ENCODE measurements at places on chromosomes 16 and 17.

- no peak for DNase-seq
Measured at GRCh38 chr16:6032438-6032837, 934.8 kb upstream of the EEF2KMT start.

DNA sequence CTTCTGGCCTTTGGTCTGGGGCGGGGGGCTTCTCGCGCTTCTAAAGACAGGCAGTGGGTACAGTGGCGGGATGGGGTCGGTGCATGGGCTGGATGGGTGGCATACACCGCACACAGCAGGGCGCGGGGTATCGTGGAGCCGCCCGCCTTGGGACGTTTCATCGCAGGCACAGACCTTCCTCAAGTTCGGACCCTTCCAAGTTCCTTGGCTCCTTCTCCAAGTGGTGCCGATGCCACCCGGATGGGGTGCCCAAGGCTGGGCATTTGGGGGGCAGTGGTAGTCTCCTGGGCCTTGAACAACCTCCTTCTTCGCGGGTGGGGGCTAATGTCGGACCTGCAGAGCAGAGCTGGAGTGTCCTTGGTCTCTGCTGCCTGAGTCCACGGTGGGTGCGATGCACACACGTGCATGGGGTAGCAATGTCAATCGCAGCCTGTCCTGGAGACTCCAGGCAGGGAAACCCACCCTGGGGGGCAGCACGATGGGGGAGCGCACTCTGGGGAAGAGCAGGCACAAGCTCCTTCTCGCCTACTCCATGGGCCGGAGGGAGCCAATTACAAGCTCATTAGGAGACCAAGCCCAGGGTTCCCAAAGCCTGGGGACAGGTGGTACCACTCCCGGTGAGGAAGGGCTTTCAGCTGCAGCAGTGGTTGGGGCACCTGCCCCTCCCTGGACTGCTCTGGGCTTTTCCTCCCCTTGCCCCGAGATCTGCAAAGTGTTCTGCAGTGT is 686 bp upstream of the MTSS2 start:
- peak; percentile 79 for DNase-seq

DNA sequence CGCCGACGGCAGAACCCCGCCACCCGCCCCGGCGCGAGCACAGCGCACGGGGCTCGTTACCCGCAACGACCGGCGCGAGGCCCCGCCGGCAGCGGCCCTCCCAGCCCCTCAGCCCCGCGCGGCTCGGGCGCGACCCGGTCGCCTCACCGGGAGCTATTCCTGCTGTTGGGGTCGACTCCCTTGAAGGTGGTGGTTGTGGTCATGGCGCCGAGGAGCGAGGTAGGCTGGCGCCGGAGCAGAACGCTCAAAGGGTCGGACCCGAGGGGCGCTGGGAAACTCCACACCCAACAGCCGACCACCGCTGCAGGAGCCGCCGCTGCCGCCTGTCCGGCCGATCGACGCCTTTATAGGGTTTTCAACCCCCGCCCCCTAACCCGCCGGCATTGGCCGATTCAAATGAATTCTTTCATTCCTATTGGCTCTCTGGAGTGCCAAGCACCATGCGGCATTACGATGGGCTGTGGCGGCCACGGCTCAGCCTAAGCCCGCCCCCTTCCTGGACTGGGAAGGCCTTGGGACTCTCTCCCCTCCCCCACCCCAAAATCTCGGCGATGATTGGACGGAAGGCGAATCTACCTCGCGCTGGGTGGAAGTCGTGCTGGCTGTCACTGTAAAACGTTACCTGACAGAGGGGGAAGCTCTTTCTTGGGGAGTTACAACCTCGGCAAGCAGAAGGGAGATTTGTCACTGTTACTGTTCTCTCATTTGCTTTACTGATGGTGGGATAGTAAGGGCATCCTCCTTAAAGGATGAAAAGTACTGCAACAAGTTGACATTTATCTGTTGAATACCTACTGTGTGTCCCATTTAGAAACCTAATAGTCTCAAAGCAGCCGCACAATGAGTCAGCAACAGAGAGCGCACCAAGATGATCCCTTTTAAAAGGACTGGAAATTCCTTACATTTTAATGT is at the start of gene JPT1:
TSS of gene JPT1 (minus strand) at position 318 of the 912 bp plus-strand sequence. CDS start at position 203, 115 bp downstream.
- DNase-seq = peak; percentile 100

DNA sequence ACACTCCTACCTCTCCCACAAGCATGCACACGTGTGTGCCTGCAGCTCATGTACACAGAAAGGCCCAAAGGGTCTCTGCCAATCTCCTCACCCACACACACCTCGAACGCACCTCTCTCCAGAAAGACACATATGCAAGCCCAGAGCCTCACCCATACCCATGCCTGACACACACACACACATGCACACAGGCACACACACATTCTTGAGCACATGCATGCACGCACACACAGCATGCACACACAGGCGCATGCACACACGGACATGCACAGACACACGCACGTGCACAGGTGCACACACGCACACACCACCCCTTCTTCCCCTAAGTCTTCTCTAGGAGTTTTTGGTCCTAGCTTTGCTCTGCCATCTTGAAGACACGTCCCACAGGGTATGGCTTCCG is 48.7 kb upstream of the CACNG4 start:
- no peak for DNase-seq

DNA sequence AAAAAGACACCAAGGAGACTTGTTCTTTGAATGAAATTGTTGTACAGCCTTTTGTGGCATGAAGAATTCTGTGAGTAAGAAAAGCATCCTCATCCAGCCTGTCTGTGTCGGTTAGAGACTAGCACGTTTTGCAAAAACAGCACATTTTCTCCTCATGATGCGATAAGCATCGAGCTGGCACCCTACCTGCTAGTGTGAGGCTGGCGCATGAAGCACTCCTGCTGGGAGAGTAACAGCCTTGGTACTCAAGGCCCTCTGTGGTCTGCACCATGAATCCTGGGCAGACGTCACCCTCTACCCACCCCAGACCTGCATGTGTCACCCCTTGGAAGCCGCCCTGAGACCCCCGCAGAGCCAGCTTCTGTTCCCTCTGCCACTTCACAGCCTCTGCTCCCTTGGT is 92.6 kb upstream of the TMEM132E start:
- DNase-seq = no peak

DNA sequence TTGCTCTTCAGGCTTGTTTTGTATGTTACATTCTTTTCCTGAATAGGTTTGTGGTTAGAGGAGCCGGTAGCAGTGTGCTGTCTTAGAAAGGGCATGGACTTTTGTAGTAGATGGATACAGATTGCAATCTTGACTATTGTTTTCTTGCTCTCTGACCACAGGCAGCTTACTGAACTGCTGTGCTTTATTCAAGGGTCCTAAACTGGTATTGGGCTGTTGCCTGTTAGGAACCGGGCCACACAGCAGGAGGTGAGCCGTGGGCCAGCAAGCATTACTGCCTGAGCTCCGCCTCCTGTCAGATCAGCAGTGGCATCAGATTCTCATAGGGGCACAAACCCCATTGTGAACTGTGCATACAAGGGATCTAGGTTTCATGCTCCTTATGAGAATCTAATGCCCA is 373.9 kb downstream of the CPPED1 start:
- DNase-seq = no peak

- no peak for DNase-seq
Measured at GRCh38 chr16:88069397-88070168, 118.3 kb downstream of the BANP start.

DNA sequence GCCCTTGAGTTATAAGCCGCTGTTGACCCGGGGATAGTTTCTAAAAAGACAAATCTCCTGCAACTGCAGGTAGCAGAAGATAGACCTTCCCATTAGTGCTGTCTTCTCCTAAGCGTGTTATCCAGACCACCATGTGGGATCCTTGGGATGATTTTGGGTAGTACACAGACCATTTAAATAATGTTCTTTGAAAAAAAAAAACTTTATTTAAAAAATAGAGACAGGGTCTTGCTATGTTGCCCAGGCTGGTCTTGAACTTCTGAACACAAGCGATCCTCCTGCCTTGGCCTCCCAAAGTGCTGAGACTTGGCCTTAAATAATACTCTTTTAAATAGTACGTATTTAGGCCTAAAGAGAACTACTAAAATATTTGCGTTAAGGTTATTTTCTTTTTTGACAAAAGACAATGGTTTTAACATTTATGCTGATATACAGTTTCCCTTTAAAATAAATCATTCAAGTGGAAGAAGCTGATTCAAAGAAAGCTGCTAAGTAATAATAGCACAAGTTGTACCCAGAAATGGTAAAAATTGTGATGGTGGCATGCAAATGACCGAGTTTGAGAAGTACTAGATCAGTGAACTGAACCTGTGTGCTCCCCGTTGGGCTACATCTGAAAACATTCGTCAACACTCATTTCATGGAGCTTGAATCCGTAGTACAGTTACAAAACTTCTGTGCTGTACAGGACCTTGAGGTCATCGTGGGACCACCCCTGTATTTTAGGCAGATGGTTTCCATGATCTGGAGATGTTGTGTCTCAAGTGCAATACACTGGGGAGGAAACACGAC is 24.0 kb downstream of the SMARCE1 start:
- no peak for DNase-seq

GRCh38 chr16:29645694-29646187 is 17.3 kb upstream of the SPN start:
- DNase-seq = peak; percentile 17

DNA sequence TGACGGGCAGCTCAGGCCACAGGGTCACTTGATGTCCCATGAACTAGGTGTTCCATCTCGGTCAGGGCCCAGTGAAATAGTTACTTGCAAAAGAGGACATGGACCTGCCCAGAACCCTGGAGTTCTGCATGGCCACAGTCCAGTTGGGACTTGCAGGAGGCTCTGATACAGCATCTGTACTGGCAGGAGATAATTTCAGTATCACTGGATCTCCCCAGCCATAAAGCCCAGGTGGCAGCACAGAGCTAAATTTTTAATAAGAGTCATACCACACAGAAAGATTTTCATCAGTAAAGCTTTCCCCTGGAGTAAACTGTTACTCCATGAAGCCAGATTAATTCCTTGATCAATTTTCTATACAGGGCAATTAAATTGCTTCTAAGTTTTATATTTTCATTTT is 18.0 kb upstream of the SLC16A5 start:
- DNase-seq = peak; percentile 62

GRCh38 chr17:36946726-36947091 is 2.0 kb upstream of the AATF start:
- DNase-seq = no peak

GRCh38 chr17:42363767-42364585 is 24.3 kb downstream of the STAT3 start:
- DNase-seq = peak; percentile 73

GRCh38 chr16:28208824-28209223 is 2.9 kb downstream of the XPO6 start:
- no peak for DNase-seq

GRCh38 chr17:22303865-22304264 is 611.5 kb downstream of the KCNJ18 start:
- DNase-seq = no peak

- DNase-seq = no peak
Measured at GRCh38 chr16:1989209-1990100, at the start of gene SYNGR3. Gene SYNGR3, plus strand, starts transcription at chr16:1989970. Its CDS starts 133 bp downstream, at chr16:1990103.

DNA sequence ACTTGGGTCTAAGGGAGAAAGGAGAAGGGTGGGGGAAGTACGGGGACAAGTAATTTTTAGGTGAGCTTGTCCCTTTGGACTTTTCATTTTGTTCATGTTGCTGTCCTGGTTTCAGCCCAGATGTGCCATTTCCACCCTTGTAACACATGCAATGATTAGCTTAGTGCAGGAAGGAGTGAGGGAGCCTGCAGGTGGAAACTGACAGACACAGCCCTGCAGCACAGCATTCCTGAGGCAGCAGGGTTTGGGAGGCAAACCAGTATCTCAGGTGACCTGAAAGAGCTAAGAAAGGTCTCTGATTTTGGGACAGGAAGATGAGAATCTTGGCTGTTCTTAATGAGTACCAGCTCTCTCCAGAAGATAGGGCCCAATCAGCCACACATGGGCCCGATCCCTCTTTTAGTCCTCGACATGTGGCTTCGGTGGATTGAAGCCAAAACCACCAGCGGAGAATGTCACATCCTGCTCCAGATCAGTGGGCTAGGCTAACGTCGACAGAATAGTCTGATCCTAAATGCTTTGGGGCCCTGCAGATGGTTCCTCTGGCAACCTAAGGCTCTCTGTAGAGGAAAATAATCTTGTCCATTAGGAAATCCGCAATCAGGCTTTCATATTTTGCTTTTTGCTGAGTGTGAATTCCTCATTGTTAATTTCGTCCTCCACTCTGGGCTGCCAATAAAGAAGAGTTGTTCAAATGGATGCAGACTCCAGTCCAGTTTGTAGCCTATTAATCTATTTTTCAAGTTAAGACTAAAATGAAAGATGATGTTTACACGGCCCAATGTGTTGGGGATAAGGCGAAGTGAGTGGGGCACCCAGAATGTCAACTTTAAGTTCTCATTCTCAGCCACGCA is 3.8 kb upstream of the RNF157 start:
- DNase-seq = peak; percentile 66

DNA sequence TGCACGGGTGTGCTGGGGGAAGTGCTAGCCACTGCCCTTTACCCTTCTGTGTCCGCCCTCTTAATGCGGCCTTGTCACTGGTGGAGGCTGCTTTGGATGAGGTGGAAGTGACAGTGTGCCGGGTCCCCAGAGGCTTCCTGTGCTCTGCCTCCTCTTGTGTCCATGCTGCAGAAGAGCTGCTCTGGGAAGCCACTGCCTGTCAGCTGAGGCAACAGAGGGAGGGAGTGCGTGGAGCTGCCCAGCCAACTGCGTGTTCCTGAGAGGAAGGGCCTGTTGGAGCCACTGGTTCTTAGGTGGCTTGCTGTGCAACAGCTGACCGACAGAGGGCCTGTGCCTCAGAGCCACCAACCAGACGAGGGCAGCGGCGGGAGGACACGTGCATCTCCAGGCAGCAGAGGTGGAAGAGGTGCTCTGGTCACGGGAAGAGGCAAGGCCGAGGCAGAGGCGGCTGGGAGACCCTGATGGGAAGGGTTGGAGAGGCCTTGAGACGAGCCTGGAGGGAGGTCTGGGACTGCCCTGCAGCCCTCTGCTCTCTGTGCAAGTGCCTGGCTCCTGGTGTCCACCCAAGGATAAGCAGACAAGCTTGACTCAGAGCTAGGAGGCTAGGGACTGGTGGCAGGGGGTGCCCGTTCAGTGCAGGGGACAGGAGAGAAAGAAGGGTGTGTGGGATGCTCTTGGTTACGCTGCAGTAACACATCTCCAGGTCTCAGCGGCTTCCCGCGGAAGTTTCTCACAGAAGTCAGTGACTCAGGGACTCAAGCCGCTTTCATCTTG is 25.4 kb downstream of the B9D1 start:
- DNase-seq = no peak

- DNase-seq = no peak
Measured at GRCh38 chr16:17368446-17368845, 102.3 kb downstream of the XYLT1 start.

- DNase-seq = no peak
Measured at GRCh38 chr16:30459456-30459855, 13.1 kb upstream of the ITGAL start.

GRCh38 chr16:34803683-34804416 is 1344.4 kb downstream of the TP53TG3F start:
- no peak for DNase-seq

- DNase-seq = no peak
Measured at GRCh38 chr17:38379448-38379847, 27.8 kb downstream of the SOCS7 start.

GRCh38 chr16:66479661-66480264 is 52.7 kb downstream of the BEAN1 start:
- DNase-seq = peak; percentile 51

- DNase-seq = no peak
Measured at GRCh38 chr16:68754084-68754792, 17.1 kb downstream of the CDH1 start.

GRCh38 chr16:25608002-25608401 is 83.8 kb upstream of the HS3ST4 start:
- no peak for DNase-seq

GRCh38 chr17:58527949-58528348 is 13.5 kb upstream of the MTMR4 start:
- peak; percentile 69 for DNase-seq

- DNase-seq = no peak
Measured at GRCh38 chr16:66020046-66020445, 346.4 kb upstream of the CDH5 start.
